ENCODE measurements at places on chromosomes 5 and 9.

DNA sequence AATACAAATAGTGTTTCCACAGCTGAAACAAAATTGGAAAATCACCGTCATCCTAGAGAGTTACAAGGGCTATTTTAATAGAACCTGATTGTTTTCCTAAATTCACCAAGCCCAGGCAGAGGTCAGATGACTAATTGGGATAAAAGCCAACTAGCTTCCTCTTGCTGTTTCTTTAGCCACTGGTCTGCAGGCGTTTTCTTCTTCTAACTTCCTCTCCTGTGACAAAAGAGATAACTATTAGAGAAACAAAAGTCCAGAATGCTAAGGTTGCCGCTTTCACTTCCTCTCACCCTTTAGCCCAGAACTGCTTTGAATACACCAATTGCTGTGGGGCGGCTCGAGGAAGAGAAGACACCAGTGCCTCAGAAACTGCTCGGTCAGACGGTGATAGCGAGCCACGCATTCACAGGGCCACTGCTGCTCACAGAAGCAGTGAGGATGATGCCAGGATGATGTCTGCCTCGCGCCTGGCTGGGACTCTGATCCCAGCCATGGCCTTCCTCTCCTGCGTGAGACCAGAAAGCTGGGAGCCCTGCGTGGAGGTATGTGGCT lies at the start of gene TLR4:
Gene TLR4 (plus strand): TSS at position 380 of the 552 bp plus-strand sequence. CDS start 70 bp downstream, at position 450.
- no peak for DNase-seq

- DNase-seq: no peak
These were observed 252.0 kb downstream of the RASEF start for GRCh38 chr9:82810915-82811314.

DNA sequence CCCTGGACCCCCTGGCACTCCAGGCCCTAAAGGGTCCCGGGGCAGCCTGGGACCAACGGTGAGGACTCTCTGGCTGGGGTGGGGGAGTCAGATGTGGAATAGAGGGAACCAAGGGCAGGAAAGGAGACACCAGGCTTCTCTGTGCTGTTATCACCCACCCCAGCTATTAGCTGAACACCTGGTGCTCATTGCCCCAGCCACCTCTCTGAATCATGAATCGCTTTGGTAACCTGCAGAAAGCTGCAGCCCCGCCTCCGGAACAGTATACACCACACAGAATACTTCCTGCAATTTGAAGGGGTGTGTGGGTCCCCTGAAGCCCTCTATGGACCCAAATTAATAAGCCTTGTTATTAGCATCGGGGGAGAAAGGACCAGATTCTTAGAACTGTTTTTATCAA lies 40.4 kb upstream of the ORM1 start:
- no peak for DNase-seq

- DNase-seq: no peak
These were observed 280.6 kb upstream of the EFNA5 start for GRCh38 chr5:107951309-107951708.
